BJ (cell line): ENCODE measurements at places on chromosomes 13 and 19.
A peak's percentile ranks its signal among the peaks of the same experiment; 100 is the strongest.

DNA sequence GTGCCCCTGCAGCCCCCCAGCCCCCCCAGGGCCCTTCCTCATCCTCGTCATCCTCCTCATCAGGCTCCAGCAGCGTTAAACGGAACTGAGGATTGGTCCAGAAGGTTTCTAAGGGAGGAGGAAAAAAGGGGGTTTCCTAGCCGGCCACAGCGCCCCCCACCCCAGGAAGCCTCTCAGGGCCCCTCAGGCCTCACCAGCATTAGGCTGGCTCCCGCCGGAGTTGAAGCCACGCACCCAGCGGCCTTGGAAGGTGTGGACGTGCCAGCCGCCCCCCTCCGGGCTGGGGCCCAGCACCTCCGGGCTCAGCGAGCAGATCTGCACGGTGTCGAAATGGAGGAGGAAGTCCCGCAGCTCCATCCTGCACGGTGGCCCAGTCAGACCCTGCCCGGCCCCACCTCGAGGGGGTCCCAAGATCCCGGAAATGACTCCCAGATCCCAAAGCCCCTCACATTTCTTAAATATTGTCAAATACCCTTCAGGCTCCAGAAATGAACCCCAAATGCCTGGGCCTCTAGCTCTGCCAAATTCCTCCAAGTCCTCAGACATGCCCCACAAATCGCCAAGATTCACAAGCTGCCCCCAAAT lies 6.9 kb downstream of the CAPN12 start:
- DNase-seq: no peak

DNA sequence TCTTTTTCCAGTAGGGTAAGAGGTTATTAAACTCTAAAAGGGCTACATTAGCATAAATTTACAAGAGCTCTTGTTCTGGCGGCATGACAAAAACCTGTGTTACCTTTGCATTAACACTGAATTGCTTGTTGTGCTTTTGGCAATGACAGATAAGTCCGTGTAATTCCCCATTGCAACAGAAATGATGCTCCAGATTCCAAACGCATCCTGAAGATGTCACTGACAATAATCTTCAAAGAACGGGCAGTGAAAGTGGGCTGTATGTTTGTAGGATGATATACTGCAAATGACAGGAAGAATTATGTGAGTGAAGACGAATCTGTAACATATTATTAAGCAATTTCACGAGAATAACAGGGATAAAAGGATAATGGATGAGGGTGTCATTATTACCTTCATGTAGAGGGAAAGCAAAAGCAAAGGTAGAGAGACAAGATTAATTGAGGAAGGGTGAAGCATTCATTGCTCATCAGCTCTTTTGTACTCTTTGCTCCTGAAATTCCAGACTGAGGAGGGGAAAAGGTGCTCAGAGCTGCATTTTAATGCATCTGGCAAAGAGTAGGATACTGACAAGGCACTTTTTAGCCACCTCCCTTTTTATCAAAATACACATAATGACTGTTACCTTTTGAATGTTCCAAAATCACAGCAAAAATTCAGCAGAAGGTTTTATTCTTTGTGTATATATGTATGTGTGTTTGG lies 38.5 kb upstream of the MAB21L1 start:
- no peak for DNase-seq

GRCh38 chr19:12628040-12629022 lies 17.6 kb downstream of the ZNF791 start:
- no peak for DNase-seq

DNA sequence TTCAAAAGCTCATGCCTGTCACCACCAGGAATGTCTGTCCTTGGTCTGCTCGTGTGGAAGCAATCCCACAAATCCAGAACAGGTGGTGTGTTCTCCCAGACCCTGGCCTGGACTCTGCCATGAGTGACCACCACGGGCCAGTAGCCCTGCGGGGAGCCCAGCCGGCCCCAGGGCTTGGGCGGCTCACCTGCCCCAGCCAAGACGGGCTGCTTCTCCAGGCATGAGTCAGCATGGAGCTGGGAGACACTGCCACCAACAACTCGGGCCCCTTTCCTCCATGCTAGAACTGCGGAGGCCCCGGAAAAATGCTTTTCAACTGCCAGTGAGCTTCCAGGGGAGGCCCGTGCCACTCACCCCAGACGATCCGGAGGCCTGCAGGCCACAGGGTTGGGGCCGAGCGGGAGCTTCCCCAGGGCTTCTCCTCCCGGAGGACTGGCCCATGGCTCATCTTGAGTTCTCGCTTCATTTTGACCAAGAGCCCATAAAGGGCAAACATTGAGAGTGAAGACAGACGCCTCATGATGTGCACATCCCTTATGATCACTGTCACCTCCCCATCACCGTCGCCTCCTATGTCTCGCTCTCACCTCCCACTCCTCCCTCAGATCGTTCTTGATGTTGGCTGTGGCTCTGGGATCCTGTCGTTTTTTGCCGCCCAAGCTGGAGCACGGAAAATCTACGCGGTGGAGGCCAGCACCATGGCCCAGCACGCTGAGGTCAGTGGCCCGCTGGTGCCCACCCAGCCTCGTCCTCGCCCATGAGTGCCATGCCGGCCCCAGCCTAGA lies 16.7 kb downstream of the YIPF2 start:
- DNase-seq: no peak

DNA sequence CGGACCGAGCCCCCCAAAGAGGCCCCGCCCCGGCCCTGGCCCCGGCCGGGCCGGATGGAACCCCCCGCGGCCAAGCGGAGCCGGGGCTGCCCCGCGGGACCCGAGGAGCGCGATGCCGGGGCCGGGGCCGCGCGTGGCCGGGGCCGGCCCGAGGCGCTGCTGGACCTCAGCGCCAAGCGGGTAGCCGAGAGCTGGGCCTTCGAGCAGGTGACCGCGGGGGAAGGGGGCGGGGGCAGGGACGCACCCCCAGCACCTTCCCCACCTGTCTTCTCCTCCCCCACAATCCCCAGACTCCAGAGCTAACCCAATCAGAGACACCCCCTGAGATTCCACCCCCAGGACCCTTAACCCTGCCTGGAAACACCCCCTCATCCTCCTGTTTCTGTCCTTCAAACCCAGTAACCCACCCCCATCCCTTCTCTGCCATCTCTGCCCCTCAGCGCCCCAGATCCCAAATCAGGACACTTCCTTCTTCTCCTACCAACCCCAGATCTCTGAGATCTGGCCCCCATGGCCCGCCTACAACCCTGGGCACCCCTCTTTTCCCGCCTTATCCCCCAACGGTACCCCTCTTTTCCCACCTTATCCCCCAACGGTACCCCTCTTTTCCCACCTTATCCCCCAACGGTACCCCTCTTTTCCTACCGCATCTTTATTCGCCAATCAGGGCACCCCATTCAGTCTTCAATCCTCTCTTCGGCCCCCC lies 505 bp downstream of the ZSWIM4 start:
- no peak for DNase-seq

DNA sequence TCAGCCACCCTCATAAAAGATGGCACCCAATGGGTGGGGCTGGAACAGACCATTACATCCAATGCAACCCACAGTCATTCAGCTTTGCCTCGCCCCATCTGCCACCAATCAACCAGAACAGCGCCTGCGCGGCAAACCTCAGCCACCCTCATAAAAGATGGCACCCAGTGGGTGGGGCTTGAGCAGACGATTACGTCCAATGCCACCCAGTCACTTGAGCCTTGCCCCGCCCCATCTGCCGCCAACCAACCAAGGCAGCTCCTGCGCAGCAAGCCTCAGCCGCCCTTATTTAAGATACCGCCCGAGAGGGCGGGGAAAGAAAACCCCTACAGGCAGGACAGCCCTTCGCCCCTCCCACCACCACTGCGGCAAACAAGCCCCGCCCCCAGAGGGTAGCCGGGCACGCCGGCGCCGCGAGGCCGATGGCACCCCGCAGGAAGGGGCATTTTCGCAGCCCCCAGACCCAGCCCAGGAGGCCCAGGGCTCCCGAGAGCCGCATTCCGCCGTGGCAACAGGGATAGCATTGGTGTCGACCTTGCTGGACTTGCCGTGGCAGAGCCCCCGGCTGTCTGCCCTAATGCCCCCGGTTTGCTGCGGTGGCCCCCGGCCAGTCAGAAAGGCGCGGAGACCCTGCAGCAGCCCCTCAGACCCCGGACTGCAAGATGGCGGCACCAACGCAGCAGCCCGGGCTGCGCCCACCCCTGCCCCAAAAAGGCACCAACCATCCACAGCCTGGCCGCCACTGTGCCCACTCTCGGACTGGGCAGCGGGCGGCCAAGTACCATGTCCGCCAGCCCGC lies 675 bp downstream of the PEG3 start:
- peak; percentile 5 for DNase-seq

DNA sequence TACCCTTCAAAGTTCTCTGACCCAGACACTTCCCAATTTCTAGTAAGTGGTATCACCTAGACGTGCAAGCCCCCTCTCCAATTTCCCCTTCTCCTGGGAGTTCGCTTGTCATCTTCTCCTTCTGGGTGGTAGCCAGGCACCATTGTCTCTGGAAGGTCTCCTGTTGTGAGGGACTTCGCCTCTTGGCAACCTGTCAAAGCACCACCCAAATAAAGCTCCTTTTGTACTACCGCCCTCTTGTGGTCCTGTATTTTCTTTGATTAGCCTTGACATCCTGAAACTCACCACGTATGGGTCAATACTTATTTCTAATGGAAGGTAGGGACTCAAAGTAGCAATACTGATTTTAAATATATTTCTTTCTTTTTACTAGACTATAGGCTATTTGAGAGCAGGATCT lies 8.2 kb downstream of the GPC5 start:
- no peak for DNase-seq

DNA sequence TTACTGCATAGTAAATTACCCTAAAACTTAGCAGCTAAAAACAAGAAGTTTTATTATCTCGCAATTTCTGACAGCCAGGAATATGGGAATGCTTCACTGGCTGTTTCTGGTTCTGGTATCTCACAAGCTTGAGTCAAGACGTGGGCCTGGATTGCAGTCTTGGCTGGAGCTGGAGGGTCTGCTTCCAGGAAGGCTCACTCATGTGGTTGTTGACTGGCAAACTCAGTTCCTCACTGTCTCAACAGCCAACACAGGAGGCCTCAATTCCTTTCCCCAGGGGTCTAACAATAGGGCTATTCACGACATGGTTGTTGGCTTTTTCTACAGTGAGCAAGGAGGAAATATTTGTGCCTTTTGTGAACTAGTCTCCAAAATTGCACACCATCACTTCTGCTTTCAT lies 146.3 kb downstream of the GPC5 start:
- DNase-seq: no peak

- DNase-seq: no peak
Measured at GRCh38 chr13:91400063-91400399, 1.6 kb downstream of the GPC5 start.

DNA sequence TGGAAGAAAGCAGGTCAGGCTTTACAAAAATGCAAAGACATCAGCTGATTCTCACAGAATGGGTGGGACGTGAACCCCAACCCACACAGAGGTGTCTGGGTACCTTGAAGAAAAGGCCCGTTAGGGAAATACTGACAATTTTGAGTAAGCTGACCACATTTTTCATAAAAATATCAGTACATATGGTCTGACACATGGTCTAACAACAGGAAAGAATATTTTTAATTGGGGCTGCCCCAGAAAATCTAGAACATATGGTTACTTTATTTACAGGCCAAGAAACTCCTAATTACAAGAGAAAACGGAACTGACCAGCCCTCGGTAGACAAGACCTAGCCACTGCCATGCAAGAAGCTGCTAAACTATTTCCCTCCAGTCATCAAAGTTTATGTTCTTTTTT lies 48.7 kb upstream of the ITM2B start:
- no peak for DNase-seq
